LNCaP clone FGC (cell line): ENCODE measurements at places on chromosomes 12 and 14.

GRCh38 chr12:111035578-111036301, 115.4 kb upstream of the MYL2 start:
- DNase-seq, result no peak

DNA sequence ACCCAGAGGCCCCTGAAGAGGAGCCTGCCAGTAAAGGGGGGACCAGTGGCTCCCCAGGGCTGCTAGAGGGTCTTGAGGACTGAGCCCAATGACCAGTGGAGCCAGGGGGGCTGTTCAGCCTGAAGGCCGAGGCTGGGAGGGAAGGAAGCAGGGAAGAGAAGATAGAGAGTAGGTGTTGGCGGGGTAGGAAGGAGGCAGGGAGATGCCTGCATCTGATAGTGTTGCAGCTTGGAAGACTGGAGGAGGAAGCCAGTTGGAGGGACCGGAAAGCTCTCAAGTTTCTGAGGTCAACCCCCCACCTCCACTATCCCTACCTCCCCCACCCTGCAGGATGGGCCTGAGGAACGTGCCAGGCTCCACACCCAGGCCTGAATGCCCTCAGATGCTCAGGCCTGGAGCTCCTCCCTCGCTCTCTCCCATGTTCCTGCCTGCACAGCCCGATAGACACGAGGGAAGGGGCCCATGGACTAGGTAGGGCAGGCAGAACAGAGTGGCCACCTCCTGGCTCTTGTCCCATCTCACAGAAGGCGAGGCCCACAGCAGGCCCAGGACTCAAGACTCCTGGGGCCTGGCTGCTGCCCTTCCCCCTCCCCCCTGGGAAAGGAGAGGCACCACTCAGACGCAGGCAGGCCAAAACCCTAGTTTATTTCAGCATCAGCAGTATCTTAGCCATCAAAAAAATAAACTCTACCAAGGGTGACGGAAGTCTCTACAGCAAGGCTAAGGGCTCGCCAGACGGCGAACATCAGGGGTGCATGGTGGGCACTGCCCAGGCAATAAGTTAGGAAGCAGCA, 3.4 kb downstream of the CKB start:
- DNase-seq, result no peak

GRCh38 chr14:102795060-102795925, 18.0 kb downstream of the TRAF3 start:
- peak; percentile 67 for DNase-seq

DNA sequence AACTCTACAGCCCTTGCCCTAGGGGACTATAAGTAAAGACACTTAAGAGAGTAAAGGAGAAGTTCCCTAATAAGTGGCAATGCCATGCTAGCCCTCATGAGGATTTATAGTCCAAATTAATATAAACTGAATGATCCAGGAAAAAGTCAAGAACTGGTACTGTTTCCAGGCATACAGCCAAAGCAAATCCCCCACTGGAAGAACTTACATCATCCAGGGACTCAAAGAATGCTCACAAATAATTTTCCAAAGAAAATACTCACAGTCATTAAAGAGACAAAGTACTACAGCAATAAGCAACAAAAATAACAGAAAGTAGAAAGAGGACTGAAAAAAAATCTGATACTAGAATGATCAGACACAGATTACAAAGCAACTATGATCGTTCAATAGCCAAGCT, 79.7 kb upstream of the RAP1B start:
- no peak for DNase-seq

DNA sequence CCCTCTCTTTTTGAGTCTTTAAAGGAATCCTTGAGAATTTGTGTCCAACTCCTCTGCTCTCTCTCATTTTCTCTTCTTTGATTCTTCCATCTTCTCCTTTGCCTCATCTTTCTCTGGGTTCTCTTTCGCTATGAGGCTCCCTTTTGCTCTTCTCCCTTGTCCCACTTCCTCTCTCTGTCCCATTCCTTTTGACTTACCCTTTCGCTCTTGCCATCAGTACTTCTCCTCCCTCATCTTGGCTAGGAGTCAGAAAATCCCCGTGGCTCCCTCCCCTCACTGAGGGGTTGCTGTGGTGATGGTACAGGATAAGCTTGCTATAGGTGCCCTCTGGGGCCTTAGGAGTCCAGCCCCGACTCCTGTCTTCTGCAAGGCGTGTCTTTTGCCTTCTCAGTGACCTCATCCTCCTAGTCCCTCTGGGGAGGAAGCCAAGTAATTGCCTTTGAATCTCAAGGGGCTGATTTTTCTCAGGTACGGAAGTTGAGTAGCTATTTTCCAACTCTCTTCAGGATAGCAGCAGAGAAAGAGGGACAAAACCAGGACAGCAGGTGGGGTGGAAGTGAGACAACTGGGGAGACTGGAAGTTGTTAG, 6.4 kb downstream of the PDE1B start:
- no peak for DNase-seq

- DNase-seq, result no peak
These were observed 30.7 kb downstream of the FOXN3 start for GRCh38 chr14:89386212-89386886.

- DNase-seq, result no peak
These were observed 36.3 kb downstream of the TTLL5 start for GRCh38 chr14:75697386-75697785.

DNA sequence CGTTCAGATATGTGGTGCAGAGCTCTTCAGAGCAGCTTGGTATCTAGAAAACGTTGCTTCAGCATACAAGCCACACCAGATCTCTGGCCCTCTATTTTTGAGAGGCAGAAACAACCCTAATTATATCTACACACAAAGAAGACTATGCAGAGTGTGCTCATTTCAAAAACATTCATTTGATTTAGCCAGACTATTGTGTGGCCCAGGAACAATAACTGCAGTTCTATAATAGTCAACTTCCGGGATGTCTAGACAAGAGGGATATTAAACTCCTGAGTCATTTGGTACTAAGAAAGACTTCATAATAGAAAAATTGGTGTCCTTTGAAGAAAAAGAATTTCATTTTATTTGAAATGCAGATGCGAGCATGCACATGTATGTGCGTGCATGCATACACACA, 153.8 kb downstream of the PELI2 start:
- no peak for DNase-seq

GRCh38 chr14:68384881-68385280, 408.0 kb downstream of the ZFP36L1 start:
- DNase-seq, result no peak

- no peak for DNase-seq
These were observed 134.0 kb upstream of the NEDD1 start for GRCh38 chr12:96773031-96773430.

DNA sequence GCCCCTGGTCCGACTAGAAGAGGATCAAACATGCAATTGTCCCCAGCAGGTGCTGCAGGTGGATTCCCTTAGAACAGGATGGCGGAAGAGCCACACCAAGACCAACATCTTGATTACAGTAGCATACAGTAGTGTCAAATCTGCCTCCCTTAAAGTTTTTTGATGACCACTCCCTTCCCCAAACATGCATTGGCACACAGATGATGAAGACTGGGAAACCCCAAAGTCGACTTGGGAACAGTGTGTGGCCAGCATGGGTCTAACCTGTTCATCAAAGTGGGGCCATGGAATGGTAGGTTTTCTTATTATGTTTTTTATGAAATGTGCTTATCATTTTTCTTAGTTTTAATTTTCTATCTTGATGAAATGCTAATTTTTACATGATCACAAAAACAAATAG, 8.8 kb downstream of the PLXNC1 start:
- DNase-seq, result no peak

- no peak for DNase-seq
These were observed 16.9 kb downstream of the FZD10 start for GRCh38 chr12:130179191-130179590.

- DNase-seq, result peak; percentile 42
These were observed 12.0 kb upstream of the SLCO1B3 start for GRCh38 chr12:20798554-20798953.
